ENCODE measurements at places on chromosomes 2 and 18.

DNA sequence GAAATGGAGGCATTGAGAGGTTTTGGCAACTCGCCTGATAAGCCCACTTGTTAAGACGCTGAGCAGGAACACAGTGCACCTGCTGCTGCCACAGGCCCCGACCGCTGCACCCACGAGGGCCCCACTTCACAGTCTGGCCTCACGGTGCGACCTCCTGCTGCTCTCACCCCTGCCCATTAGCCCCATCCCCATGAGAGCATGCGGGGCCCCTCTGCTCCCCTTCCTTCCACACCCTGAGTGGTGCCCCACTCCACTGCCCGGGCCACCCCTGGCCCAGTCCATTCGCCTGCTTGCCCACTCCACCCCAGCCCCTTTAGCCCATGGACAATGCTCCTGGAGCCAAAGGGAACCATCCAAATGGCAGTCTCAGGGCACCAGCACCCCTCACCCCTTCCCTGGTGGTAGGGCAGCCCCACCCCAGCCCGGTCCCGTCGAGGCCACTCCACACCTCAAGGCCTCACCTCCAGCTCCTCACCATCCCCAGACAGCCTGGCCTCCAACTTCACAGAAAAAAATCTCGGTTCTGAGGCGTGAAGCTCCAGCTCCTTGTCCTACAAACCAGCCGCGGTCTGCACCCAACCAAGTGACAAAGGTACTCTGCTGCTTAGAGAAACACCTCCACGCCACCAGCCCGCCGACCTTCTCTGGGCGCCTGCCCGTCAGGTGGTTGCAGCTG lies 6.7 kb upstream of the GPR55 start:
- no peak for DNase-seq

GRCh38 chr2:65382776-65383357 lies 49.5 kb downstream of the SPRED2 start:
- no peak for DNase-seq

DNA sequence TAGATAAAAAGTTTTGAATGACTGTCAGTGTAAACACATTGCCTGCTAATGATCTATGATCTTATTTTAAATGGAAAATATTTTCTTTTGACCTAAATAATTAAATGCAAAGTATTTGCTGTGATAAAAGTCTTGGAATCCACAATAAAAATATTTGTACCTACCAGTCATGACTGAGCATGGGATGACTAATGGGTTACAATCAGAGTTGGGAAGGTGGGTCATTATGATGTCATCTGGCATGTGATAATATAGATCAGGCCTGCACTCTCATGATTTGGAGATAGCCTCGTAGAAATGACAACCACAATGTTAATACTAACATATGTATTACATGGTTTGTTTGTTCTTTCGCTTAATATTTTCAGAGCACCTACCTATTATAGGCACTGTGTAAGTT lies 848.8 kb upstream of the KLHL29 start:
- no peak for DNase-seq

- DNase-seq = peak; percentile 13
These were observed 513.5 kb downstream of the CMPK2 start for GRCh38 chr2:6352247-6352646.

DNA sequence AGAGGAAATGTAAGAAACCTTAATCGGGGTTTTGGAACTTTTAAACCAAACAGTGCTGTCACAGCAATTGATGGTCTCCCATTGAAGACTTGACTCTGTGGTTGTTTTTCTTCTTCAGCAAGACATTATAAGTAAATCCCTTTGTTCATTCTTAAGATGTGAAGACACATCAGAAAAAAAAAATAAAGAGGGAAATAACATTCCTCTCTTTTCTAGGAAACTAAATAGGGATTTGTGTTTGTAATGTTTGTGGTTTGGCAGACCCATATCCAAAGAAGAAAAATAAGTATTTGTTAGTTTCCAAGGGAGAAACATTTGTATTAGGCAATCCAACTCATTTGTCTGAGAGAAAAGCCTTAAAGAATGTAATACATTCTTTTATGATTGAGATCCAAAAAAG lies 359.9 kb downstream of the DSC3 start:
- no peak for DNase-seq

DNA sequence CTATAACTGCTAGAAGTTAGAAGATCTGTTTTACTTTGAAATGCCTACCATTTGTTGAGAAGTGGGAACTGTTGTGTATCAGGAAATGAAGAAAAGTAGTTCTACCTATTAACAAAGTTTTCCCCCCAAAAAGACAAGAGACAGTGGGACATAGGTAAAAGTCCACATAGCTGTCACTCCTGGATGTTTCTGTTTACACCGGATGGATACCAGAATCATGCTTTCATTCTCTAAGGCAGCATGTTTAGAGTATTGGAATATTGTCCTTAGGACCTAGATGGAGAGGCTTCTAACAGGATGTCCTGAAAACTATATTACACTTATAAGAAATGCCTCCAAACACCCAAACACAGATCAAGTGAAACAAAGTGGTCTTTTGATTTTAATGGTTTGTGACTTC lies 143.1 kb downstream of the MCFD2 start:
- no peak for DNase-seq

Data from GM19239 (cell line).